DMS53 (cell line): ENCODE measurements at places on chromosomes 3 and 15.

DNA sequence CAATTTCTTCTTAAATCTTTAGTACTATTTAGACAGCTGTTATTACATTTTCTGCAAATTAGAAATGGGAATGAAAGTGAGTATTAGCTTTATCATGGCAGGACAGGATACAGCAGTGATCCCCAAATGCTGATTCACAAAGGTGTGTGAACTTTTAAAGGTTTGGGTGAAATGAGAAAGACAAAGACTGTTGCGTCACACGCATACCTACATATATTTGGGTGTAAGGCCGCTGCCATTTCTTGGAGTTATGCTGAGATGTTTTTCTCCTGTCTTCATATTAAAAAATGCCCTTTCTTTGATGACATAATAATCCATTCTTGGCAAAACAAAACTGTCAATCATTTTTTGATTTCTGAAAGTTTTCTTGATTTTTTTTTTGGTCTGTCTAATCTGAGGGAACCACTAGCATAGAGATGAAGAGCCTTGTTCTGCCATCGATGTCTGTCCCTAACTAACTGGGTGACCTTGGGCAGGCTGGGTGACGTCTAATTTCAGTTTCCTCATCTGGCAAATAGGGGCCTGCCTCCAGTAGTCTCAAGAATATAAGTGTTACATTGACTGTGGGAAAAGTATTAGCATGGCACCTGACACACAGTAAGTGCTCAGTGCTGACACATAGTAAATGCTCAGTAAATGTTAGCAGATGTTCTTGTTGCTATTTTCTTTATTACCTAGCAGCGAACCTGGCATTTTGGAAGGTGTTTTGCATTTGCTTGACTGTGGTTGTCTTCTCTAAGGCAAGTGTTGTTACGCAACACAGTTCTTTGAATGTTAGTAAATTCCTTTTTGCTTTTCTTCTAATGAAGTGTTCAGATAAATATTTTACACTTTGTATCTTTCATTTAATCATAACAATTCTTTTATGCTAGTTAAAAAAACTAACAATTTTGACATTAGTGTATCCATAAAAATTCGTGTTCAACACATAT, 5.0 kb downstream of the MITF start:
- DNase-seq: no peak

DNA sequence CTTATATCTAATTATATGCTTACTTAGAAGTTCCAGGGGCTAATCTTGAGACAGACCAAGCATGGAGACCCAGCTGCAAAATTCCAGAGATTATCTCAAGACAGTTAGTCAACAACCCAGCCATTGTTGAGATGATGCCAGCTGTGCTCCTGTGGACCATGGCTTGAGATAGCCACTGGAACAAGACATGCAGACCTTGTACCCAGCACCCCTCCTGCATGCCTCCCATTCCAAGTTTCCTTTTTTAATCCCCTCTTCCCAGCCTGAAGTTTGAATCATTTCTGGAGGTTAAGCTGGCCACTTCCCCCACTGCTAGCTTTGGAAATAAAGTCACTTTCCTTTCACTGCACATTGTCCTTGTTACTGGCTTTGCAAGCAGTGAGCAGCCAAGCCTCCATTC, 53.8 kb downstream of the IMPG2 start:
- no peak for DNase-seq

DNA sequence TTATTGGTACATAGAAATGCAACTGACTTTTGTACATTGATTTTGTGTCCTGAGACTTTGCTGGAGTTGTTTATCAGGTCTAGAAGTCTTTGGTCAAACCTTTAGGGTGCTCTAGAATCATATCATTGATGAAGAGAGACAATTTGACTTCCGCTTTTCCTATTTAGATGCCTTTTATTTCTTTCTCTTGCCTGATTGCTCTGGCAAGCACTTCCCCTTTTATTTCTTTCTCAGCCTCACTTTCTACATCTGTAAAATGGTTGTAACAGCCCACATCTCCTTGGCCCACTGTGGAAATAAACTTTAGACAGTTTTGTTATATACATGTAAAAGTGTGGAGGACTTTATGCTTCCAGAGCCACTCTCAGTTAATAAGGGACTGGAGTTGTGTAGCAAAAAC, 14.0 kb downstream of the PLA1A start:
- DNase-seq: no peak

GRCh38 chr3:188520466-188520865, 366.5 kb downstream of the LPP start:
- DNase-seq: no peak

- DNase-seq: no peak
Measured at GRCh38 chr15:25932696-25933095, 69.6 kb upstream of the ATP10A start.
